ENCODE measurements at places on chromosomes 5 and 9.

- DNase-seq, result no peak
Observed at GRCh38 chr9:75891277-75891741, 836 bp downstream of the PCSK5 start.

DNA sequence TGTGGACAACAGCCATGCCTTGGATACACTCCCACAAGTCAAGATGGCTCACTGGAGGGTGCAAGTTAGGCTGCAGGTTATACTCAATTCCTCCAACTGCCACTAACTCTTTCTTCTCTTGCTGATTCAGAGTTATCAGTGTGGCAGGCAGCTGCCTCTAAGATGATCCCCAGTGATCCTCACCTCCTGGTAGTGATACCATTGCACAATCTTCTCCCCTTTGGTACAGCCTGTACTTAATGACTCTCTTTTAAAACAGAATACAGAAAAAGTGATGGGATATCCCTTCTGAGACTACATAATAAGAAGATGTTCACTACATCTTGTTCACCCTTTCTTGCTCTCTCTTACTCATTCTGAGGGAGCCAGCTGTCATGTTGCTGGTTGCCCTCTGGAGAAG lies 323.1 kb downstream of the RAB3C start:
- no peak for DNase-seq

DNA sequence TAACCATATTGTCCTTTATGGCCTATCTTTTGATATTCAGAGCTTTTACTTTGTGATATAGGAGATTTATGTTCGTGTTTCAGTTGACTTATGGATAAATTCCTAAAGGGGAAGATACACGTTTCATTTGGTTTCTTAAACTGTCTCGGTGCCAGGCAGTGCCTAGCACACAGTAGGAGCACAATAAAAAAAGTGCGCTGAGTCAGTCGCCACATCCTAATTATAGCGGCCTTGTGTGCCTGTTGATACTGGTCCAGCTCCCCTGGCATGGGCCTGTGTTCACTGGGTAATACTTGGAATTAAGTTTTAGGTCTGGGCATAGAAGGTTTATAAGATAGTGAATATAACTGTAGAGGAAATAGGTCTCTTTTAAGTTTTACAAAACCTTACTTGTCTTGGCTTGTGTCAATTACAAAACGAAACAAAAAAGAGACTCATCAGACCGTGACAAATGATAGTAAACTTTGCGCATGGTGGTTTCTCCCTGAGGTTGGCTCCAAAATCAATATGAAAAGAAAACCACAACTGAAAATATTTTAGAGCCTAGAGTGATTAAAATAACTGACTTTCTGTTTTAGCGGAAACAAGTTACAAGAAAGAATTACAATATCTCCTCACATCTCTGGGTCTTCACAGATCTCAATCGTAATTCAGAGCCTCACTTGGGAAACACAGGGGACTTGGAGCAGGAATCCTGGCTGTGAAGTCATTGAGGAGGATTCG lies 84.8 kb downstream of the MVB12B start:
- DNase-seq, result no peak

DNA sequence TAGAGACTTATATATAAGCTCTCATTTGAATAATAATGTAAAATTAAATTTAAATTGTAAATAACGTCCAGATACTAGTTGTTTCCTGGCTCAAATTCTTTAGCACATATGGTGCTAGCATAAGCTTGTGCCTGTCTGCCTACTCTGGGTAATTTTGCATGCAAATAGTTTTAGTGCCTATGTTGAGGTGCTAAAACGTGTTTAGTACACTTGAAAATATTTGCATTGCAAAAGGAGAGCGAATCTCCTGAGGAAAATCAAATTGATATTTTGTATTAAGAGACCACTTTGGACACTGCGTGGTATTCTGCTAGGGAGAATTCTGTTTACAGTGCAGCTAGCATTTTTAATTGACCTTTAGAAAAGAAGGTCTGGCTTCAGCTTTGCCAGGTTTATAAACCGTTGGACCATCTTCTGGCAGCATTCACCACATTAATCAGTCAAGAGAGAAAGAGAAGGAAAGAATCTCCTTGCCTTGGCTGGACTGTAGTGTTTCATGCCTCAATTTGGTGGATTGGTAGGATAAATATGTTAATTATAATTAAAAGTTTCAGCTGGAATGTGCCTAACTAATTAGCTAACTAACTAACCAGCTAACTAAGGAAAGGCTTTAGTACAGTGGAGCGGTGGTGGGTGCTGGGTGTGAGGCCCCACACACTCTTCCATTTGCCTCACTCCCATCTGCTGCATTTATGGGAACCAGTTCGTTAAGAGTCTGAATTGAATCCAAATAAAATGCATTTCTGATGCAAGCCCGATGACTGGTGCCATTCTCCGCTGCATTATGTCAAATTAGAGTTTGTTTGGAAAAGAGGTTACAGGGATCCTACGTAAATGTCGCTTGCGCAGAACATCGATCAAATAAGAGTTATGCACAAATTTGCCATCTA lies 150.1 kb upstream of the MPDZ start:
- no peak for DNase-seq

GRCh38 chr5:103216697-103217096 lies 41.9 kb upstream of the MACIR start:
- DNase-seq, result no peak

DNA sequence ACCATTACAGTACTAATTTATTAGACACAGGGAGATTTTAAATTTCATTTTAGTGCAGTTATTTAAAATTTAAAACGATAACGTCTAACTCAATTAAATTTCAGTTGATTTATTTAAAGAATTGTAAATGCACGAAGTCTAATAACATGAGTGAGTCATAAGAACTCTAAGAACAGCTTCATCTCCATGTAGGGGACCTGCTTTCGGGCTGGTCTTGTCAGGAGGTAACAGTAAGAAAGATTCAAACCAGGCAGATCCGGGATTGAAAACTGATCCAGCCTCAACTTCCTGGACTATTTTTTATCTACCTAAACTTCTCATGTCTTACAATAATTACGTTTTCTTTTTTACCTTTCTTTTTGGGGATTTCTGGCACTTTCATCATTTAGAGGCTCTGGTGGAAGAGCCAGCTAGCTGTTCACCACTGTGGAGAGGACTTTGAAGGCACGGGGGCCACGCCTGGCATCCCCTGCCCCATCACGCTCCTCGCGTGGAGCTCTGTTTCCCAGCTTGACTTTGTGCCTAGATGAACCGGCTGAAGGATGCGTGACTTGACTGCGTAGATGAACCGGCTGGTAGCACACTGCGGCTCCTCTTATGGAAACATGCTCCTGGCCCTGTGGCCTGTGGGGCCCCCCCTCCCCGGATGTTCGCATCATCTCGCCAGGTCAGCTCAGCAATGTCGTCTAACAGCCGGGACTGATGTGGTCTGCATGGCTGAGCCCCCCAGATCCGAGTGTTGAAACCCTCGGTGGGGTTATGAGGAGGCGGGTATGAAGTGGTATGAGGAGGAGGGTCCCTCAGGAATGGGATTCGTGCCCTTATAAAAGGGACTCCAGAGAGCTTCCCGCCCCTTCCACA lies 26.0 kb downstream of the NDUFS6 start:
- no peak for DNase-seq

DNA sequence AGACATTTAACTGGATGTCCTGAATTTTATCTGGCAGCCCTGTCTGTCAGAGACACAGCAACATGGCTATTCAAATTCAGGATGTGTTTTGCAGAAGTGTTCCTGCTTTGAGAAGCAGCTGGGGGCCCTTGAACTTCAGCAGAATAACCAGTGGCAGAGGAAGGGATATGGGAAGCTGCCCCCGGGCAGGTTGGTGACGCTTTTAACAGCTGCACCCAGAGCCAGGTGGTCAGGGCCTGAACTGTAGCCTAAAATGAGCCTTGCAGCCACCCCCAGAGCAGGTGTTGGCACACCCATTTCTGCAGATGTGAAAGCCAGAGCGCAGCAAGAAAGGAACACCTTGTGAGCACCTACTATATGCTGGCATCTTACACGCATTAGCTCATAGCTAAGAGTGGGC lies 128.7 kb upstream of the BOD1 start:
- peak; percentile 40 for DNase-seq

DNA sequence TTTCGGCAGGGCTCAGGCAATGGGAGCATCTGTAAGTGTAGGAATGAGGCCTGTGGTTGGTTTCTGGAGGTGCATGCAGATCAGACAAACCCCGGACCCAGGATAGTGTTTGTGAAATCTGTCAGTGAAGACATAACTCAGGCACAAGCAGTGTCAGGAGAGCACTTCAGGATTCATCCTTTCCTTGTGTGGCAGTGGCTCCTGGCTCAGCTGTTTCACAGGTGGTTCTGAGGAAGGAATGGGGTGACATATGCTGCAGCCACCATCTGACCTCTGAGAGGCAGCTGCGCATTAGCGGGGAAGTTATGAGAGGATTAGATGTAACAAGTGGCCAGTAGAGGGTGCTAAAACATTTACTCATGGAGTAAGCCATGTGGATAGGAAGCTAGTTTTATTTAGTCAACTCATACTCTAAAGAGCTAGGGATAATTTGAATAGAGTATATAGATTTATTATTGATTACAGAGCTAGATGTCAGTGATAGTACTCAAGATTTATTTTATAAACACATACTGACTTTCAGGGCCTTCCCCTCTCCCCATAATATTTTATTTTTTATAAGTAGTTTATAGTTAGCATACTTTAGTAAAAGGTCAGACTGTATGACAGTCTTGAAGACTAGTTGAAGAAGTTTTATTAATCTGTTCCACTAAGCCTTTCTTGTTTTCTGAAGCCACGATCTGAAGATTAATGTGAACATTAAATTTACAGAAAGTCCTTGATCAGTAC lies 28.4 kb downstream of the NNT start:
- DNase-seq, result peak; percentile 83

DNA sequence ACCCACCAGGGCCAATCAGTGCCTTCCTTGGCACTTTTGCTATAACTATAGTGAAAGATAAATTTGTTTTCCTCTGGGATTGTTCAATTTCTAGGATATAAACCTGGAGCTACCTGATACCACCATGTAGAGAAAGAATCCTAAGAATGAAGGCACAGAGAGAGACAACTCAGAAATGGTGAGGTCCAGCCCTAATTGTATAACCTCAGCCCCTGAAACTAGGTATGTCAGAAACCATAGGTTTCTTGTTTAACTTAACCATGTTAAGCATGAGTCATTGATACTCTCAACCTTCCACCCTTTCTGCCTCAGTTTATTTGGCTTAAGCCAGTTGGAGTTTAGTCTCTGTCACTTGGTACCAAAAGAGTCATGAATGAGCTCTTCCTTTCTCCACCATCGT lies 4.6 kb upstream of the SPZ1 start:
- no peak for DNase-seq

- DNase-seq, result no peak
Observed at GRCh38 chr5:133602835-133603380, 9.4 kb downstream of the FSTL4 start.

GRCh38 chr5:132853323-132853722 lies 12.9 kb downstream of the GDF9 start:
- no peak for DNase-seq

DNA sequence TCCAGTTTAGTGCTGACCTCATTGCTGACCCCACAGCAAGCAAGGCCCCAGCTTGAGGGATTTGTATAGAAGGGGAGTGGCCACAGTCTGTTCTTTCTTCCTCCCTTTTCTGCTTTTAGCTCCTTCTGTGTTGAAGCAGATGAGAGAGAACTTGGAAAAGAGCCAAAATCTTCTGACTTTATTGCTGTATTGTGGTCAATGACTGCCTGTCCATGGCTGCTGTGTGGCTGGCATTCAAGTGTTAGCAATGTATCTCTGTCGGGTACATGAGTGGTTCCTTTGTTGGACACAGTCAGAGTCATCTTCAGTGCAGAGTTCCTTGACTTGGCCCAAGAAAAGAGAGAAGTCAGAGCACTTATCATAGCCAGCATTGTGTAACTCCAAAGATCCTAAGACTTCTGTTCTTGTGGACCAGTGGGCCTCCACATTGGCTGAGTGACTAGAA lies 154.1 kb downstream of the LRRC70 start:
- peak; percentile 88 for DNase-seq

GRCh38 chr5:100909034-100909433 lies 6.0 kb upstream of the ST8SIA4 start:
- no peak for DNase-seq

DNA sequence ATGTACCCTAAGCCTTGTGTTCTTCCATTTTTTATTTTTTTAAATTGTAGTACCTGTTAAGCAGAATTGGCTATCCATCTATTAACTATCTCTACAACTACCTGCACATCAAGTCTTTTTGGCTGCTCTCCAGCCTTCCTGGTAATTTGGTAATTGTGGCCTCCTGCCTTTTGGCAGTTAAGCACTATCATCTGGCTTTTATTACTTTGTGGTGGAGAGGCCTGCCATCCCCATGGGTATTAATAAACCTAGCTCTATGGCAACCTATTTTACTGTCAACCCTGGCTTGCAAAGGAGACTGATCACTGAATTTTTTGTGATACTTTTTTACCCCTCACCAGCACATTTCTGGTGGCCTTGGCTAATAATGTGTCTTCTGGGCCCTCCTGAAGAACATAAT lies 20.5 kb downstream of the SELENOP start:
- no peak for DNase-seq

- DNase-seq, result no peak
Observed at GRCh38 chr5:25568989-25569625, 924.3 kb upstream of the CDH10 start.

DNA sequence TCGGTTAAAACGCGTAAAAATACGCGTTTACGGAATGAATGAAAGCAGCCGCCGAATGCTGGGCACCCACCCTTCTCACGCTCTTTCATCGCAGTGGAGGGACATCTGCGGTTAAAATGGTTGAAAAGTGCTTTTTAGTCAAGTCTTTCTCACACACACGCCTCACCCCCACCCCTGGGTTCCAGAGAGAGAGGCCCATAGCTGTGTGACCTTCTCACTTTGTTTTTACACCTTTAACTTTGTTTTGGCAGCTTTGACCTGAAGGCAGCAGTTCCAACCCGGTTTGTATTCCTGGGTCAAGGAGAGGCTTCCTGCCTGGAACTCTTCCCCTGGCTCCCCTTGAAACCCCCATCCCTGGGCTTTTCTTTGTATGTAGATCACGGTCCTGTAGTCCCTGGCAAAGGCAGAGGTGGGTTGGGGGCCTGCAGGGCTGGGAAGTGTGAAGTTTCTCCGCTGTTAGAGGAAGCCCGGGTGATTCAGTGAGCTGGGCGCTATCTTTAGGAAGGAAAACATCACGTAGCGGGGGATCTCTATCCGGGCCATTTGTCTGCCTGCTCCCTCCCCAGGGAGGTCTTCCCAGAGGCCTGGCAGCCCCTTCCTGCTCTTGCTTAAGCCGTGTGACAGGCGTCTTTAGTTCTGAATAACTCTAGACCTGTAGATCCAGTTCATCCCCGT lies 29.6 kb downstream of the SPRY4 start:
- DNase-seq, result no peak

- DNase-seq, result no peak
Observed at GRCh38 chr9:8723195-8723594, 923.6 kb upstream of the DMAC1 start.

- peak; percentile 86 for DNase-seq
Observed at GRCh38 chr9:112809351-112809848, 58.8 kb downstream of the SNX30 start.

GRCh38 chr5:163696579-163696887 lies 191.1 kb downstream of the MAT2B start:
- DNase-seq, result no peak

DNA sequence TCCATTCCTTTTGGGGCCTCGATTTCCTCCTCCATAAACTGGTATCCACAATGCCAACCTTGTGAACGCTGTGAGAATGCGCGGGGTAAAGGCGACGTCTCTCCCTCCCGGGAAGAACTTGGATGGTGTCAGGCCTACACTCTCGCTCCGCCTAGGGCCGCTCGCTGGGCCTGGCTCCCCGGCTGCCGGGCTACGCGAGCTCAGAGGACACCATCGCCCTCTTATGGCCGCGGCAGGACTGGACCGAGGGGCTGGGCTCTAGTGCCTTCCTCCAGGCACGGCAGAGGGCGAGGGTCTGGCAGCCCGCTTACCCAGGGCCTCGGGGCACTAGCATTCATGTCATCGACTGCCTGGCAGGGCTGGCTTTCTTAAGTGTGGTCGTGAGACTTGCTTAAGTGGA lies 1.3 kb upstream of the EXOSC2 start:
- DNase-seq, result no peak

Data from inflammatory macrophage treated with lipopolysaccharide for 4 hours (primary cell).